NCI-H774 (cell line): ENCODE measurements at places on chromosomes 6 and 20.

GRCh38 chr6:168596344-168596743 lies 155.4 kb downstream of the SMOC2 start:
- peak; percentile 96 for DNase-seq

- DNase-seq, result no peak
These were observed 146.3 kb downstream of the ZNF217 start for GRCh38 chr20:53447316-53447715.

DNA sequence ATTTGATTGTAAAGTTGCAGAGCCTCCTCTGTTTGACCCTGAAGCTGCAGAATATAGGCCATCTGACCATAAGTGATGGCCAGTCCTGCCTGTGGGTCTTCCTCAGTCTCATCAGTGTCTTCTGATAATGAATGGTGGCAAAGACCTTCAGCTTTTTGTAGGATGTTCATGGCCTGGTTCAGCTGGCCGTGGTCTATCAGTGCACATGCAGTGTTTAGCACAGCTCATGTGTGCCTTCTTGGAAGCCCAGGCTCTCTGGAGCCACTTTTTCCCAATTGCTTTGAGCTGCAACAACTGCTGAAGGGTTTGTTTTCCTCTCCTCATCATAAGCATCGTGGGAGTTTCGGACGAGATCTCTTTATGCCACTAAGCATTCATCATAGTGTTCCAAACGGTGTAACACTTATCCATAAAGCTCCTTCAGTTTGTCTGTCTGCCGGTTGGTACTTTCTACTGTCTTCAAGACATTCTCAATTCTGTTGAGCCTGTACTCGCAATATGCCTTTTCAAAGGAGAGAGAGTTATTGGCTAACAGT lies 70.1 kb upstream of the TULP4 start:
- no peak for DNase-seq

- no peak for DNase-seq
These were observed 631 bp downstream of the PLCB1 start for GRCh38 chr20:8132484-8133309.

DNA sequence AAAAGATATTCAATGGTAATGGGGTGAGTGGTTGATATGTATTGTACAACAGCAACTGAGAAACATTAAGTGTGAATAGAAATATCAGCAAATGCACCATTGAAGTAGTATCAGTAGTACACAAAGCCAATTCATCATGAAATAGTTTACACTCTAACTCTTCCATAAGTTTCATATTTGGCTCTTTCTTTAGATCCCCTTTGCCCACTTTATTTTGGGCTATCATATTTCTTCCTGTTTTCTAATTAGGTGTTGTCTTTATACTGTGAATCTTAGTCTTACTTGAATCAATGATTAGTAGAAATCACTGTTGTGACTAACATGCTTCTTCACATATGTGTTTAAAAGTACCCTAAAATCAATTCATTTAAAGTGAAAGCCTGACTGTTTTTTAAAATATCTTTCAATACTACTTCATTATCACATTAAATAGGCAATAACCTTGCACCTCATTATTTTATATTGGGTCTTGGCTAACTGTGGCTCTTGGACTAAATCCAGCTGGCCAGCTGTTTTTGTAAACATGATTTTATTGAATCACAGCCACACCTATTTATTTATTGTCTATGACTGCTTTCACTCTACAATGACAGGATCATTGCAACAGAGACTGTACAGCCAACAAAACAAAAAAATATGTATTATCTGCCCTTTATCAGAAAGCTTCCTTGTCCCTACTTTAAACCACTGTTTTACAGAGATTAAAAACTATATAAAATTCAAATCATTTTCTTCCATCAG lies 38.9 kb downstream of the EYS start:
- peak; percentile 23 for DNase-seq

DNA sequence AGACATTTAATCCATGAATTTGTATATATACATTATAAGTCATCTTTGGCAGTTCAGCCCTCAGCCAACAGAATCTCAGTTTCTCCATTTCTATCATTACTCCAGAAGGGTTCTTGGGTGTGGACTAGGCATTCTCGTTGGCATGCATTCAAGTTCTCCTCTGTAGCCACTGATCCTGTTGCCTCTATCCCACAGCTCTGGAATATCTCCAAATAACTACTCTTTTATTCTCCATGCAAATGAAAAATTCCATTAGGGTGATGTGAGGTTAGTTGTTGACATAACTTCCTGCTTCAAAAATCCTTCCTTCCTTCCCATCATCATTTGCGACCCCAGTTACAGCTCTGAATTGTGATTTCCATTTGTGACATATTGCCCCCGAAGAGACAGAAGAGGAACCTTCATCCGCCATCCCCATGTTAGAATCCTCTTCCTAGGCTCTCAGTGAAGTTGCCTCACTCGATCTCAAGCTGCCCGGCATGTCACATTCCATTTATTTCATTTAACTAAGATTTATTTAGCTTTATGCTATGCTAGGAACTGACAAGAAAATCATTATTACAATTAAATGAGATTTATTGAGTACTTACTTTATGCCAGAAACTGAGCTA lies 93.7 kb upstream of the EDN1 start:
- DNase-seq, result no peak

DNA sequence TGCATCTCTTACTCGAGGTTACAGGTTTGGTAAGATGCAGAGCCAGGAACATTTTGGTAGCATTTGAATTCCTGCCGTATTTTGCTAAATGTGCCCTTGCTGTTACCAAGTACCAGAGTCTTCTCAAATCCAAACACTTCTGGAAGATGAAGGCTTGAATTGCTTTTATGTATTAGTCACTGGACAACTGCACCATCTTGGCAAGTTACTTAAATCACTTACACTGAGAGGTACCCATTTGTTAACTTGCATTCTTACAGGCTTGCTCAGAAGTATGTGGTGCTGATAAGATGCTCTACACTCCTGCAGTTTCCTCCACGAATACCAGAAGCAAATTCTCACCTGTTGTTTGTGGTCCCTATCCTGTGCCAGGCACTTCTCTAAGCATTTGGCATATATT lies 12.7 kb downstream of the IL22RA2 start:
- no peak for DNase-seq

DNA sequence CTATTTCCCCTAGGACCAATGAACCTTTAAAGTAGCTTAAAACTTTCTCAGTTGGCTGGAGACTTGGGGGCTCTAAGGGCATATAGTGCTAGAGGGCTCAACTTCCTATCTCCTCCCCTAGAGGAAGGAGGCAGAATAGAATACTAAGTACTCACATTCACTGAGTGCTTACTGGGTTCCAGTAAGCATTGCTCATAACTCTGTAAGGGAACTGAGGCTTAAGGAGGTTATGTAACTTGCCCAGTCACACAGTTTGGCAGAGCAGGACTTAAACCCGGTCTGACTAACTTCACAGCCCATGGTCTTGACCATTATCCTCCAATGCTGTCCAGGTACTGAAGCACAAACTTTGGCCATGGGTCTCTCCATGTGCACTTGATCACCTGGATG lies 12.5 kb downstream of the SESN1 start:
- DNase-seq, result no peak

DNA sequence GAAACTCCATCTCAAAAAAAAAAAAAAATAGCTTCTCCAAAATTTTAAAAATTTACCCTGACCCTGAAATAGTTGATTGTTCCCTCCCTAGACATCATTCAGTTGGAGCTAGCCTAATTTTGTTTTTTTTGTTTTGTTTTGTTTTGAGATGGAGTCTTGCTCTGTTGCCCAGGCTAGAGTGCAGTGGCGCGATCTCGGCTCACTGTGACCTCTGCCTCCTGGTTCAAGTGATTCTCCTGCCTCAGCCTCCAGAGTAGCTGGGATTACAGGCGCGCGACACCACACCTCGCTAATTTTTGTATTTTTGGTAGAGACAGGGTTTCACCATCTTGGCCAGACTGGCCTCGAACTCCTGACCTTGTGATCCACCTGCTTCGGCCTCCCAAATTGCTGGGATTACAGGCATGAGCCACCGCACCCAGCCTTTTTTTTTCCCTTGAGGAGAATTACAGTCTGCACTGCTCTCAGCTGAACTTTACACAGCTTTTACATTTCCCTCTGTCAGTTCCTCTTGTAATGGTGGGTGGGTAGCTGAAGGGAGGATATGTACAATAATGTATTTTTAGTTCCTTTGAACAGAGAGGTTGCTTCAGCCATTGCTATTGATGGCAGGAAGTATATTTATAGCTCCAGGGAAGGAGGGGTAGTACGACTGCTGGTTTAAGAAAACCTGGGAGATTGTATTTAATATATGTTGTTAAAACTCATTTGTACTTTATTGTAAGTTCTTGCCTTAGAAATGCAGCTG lies 27.7 kb downstream of the PTPRA start:
- DNase-seq, result no peak

- no peak for DNase-seq
These were observed 45.2 kb downstream of the PLCG1 start for GRCh38 chr20:41182296-41183212.

DNA sequence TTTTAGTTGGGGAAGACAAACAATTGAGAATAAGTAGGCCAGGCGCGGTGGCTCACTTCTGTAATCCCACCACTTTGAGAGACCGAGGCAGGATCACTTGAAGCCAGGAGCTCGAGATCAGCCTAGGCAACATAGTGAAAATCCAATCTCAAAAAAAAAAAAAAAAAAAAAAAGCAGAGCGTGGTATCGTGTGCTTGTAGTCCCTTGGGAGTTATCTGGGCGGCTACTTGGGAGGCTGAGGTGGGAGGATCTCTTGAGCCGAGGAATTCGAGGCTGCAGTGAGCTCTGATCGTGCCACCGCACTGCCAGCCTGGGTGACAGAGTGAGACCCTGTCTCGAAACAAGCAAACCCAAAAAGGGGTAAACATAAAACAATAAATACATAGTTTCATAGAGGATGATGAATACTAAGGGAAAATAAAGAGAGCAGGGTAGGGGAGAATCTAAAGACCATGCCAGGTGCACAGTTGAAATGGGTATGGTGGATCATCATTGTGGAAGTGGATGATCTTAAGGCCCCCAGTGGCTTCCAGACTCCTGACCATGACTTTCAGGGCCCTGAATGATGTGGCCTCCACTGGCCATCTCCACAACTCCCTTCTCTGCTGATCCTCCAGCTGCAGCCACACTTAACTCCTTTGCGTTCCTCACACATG lies 947 bp downstream of the POFUT1 start:
- DNase-seq, result no peak

GRCh38 chr6:133814797-133815196 lies 74.1 kb upstream of the TCF21 start:
- DNase-seq, result no peak

GRCh38 chr6:5302220-5302946 lies 41.1 kb downstream of the FARS2 start:
- DNase-seq, result no peak

DNA sequence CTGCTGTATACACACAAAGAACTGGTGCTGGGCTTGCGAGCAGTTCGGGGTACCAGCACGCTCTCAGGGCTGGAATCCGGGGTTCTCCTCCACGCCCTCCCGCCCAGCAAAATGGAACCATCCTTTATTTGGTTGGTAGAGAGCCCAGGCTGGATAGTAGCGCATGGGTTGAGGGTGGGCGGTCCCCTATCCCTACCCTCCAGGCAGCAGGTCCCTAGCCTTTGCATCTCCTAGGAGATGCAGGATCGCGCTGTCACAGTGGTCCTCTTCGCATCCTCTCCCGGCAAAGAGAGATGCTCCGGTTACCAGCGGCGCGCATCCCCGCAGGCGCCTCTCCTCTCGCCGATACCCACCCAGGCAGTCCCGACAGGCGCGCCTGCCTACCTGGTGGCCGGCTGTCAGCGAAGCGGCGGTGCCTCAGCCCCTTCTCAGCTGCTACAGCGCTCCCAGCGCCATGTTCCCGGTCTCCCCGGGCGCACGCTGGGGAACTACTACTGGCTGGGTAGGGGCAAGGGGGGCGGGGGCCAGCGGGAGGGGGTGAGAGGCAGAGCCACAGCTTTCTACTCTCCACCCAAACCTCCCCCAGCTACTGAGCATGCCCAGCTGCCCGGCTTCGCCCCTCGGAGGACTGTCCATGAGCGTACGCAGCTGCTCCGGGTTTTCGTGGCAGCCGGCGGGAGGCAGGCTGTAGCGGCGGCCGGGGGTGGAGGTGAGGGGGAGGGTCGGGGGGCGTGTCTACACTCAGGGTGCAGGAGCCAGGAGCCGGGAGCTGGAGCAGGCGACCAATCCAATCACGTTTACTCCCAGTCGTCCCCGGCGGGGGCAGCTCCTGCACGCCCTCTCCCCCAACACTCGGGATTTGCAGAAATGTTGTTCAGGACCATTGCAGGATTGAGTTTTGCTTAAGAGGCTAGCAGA lies at the start of gene PAK5:
Gene PAK5, minus strand, starts transcription at position 699 of the 918 bp plus-strand sequence. CDS start 194,748 bp downstream, outside the sequence.
- peak; percentile 89 for DNase-seq

- DNase-seq, result no peak
These were observed 54.2 kb downstream of the ROS1 start for GRCh38 chr6:117371492-117371891.

DNA sequence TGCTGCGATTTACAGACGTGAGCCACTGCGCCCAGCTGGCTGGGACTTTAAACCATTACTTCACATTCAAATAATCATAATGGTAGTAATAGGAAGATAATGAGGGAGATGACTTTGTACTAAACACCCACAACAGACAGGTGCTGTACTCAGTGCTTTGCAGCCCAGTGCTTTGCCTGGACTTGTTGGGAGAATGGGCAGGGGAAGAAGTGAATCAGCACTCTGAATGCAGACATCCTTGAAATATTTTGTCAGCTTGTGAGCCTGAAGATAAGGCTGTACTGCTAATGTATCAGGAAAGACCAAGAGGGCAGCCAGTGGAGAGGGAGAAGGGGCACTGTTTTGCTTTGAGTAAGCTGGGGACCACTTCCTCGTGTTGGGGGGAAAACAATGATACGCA lies 17.4 kb downstream of the NKX2-2 start:
- DNase-seq, result no peak

GRCh38 chr6:35203152-35203670 lies 10.5 kb upstream of the SCUBE3 start:
- no peak for DNase-seq

- no peak for DNase-seq
These were observed 64.7 kb upstream of the MTHFD1L start for GRCh38 chr6:150800674-150801314.

- DNase-seq, result no peak
These were observed 25.3 kb upstream of the NAA20 start for GRCh38 chr20:19991854-19992253.

DNA sequence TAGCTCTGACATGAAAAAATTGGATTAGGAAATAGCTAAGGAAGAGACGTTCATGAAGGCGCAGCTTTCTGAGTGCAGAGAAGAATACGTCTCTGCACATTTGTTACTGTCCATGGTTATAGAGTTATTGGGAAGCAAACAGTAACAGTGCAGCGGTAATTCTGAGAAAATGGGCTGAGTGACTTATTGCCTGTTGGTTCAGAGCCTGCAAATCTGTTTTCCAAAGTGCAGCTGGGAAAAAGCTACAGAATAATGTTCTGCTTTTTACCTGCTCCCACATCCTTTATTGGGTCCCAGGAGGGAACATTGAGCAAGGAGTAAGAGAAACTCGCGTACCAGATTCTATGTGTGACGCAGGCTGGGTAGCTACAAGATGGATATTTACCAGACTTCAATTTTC lies 160.2 kb downstream of the BTBD3 start:
- DNase-seq, result no peak

GRCh38 chr6:109014606-109015005 lies 80.0 kb downstream of the SESN1 start:
- DNase-seq, result no peak

DNA sequence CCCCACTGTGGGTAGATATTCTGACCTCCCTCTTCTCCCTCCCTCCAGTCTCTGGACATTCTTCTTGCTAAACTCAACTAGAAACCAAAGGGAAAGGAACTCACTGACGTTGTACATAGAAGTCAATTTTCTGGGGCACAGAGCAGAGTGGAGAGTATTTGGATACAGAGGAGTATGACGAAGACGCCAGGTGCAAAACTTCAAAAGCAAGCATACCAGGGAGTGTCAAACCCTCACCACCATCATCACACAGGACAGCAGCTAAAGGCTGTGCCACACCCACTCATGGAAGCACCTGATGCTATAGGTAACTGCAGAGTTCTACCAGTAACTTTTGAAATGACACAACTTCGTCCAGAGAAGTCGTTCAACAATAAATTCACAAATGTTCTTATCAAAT lies 64.8 kb downstream of the FYN start:
- DNase-seq, result no peak
